ENCODE measurements at places on chromosomes 4 and X. TPM values are rescaled to one million over a fixed set of nuclear protein-coding genes. Genes with fewer than 3 reads are reported as not detected.

- no peak for DNase-seq
Measured at GRCh38 chr4:101604976-101605375, 185.6 kb upstream of the BANK1 start.

DNA sequence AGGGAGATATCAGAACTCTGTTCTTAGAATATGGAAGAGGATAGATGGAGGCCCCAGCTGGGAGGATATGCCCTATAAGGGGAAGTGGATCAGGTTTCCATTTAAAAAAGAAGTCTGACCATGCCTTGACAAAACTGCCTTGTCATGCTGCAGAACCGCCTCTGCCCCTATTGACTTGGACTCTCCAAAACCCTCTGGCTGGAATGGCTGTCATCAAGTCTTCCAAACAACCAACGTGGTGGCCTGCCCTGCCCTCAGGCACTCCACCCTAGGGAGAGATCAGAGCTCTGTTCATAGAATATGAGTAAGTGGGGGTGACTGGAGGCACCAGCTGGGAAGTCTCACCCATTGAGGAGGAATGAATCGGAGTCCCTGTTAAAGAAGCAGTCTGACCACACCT is 114.9 kb downstream of the VSIG4 start:
- no peak for DNase-seq

- no peak for DNase-seq
Measured at GRCh38 chr4:17232566-17233253, 279.2 kb downstream of the QDPR start.

- peak; percentile 70 for DNase-seq
Measured at GRCh38 chr4:967113-968104, 6.0 kb downstream of the DGKQ start.

DNA sequence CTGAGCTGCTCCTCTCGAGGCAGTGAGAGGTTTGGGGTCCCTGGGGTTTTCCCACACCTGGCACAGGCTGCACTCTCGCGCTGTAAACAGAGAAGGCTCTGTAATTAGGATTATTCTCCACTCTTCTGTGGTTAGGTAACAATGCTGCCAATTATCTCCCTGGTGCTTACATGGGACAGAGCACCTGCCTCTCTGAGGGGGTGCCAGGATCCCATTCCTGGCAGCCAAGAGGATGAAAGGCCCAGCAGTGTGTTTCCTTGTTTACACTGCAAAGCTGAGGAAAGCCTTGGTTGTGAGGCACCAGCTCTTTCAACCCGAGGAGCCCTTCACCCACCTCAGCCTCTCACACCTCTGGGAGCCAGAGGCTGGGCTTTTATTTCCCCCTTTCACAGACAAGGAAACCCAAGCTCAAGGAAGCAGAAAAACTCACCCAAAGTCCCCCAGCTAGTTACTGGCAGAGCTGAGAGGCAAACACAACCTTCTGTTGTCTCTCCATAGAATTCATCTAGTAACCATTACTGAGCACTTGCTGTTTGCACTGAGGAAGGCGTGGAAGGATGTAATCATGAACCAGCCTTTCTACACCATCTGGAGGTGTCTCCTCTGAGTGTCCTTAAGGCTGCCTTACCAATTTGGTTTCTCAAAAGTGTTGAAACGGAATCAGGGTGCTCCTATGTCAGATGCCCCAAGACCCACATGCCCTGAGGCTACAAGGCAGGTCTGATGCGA is 39.7 kb upstream of the PROM1 start:
- no peak for DNase-seq

- DNase-seq: no peak
Measured at GRCh38 chrX:39705290-39705689, 392.5 kb downstream of the BCOR start.

GRCh38 chr4:187362937-187363857 is 632.4 kb upstream of the ZFP42 start:
- DNase-seq: no peak

DNA sequence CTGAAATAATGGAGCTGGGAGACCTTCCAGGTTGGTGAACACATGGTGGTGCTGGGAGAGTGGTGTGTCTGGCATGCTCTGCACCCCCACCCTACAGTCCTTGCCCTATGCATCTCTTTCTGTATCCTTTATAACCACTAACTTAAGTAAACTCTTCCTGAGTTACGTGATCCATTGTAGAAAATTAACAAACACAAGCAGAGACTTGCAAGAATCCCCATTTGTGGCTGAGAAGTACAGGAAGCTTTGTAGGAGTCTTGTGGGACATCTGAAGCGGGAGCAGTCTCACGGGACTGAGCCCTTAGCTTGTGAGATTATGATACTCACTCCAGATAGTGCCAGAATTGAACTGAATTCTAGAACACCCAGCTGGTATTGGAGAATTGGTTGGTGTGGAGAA is 14.3 kb upstream of the FAM13A start:
- DNase-seq: no peak

DNA sequence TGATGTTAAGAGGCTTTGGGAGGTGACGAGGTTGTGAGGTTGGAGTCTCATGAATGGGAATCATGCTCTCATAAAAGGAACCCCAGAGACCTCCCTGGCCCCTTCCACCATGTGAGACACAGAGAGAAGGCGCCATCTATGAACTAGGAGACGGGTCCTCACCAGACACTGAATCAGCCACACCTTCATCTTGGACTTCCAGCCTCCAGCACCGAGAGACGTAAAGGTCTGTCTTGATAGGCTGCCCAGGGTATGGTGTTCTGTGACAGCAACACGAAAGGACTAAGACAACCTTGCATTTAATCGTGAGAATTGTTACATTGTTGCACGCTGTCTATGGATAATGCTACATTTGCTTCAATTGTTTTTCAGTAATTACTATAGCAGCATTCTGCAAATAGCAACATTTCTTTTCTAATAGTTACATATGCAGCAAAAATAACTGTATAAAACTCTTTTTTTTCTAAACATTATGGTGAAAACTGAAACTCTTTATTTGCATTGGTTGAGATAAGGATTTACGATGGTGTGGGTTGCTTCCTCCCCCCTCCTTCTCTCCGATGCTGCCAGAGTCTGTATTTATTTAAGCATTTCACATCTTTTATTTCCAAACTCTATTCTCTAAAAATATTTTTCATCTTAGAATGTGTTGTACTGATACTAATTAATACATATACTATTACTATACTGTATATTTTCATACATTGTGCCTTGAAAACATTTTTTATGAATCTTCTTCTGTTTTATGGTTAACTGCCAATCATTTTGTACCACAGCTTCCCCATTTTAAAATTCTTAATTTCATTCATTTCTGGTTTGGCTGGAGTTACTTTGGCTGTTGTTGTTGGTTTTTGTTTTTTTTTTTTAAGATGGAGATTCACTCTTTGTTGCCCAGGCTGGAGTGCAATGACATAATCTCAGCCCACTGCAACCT is 26.4 kb upstream of the AKAP17A start:
- no peak for DNase-seq

DNA sequence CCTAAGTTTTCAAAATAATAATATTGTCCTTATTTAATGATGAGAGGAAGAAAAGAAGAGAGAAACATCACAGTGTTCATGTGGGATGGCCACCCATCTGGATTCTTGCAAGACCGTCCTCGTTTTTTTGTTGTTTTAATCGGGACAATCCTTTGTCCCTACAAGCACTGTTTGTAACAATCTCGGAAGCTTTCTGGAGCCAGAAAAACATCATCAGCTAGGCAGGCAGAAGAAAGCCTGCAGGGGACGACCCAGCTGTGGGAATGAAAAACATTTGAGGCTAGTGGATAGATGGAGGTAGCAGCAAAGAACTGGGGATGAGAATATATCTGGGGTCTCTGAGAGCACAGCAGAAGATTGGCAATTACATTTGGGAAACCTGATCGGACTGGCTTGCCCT is 105.6 kb downstream of the DKK2 start:
- DNase-seq: no peak

GRCh38 chrX:118475903-118476302 is 19.7 kb upstream of the DOCK11 start:
- no peak for DNase-seq

GRCh38 chr4:78885598-78885997 is 53.6 kb downstream of the PAQR3 start:
- DNase-seq: no peak

DNA sequence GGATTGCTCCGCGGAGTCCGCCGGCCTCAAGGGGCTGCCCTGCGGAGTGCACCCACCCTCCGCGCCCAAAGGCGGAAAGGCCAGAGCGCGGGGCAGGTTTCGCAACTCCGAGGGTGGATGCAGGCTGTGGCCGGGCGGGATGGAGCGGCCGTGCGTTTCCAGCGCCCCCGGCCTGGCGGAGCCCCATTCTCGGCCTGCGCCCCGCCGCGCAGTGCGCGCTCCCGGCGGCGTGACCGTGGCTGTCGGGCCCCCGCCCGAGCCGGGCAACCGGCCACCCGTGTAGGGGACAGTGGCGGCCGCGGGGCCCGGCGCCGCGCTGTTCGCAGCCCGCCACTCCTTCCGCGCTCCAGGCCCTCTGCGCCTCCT is 331 bp downstream of the SETD7 start:
- DNase-seq: no peak

- no peak for DNase-seq
Measured at GRCh38 chrX:10231461-10231860, 74.7 kb downstream of the CLCN4 start.

- DNase-seq: no peak
Measured at GRCh38 chr4:98745366-98745765, 87.0 kb upstream of the TSPAN5 start.

DNA sequence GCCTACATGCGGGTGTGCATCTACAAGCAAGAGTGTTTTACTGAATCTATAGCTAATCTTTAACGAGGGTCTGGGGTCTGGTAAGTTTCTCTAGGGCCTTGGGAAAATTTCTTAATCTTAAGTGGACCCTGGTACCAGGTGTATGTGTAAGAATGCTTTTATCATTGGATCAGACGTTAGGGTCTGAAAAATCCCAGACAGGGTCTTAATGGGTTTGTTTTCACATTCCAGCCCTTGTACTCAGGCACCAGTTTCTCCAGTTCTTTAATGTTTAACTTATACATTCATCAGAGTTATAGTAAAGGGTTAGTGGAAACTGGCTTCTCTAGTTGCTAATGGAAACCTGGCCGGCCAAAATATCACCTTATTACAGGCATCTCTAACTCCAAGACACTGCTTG is 11.6 kb downstream of the MAGEB16 start:
- DNase-seq: peak; percentile 59

- DNase-seq: no peak
Measured at GRCh38 chr4:172662113-172662512, 506.5 kb upstream of the GALNT7 start.

- DNase-seq: no peak
Measured at GRCh38 chr4:55378617-55379467, 16.9 kb upstream of the TMEM165 start.

DNA sequence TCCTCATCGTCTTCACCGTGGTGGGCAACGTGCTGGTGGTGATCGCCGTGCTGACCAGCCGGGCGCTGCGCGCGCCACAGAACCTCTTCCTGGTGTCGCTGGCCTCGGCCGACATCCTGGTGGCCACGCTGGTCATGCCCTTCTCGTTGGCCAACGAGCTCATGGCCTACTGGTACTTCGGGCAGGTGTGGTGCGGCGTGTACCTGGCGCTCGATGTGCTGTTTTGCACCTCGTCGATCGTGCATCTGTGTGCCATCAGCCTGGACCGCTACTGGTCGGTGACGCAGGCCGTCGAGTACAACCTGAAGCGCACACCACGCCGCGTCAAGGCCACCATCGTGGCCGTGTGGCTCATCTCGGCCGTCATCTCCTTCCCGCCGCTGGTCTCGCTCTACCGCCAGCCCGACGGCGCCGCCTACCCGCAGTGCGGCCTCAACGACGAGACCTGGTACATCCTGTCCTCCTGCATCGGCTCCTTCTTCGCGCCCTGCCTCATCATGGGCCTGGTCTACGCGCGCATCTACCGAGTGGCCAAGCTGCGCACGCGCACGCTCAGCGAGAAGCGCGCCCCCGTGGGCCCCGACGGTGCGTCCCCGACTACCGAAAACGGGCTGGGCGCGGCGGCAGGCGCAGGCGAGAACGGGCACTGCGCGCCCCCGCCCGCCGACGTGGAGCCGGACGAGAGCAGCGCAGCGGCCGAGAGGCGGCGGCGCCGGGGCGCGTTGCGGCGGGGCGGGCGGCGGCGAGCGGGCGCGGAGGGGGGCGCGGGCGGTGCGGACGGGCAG is 792 bp downstream of the ADRA2C start:
- DNase-seq: no peak

- no peak for DNase-seq
Measured at GRCh38 chr4:184335520-184335919, 117.8 kb upstream of the ENPP6 start.

Gene F8A2
- total RNA-seq: not detected

Gene AKAP14
- total RNA-seq: not detected

Gene TMEM154
- 11.0 TPM for total RNA-seq

Gene TRIML1
- not detected for total RNA-seq

Gene LDOC1
- 49.0 TPM for total RNA-seq

Gene XAGE1A
- total RNA-seq: not detected

Gene MAGEC1
- total RNA-seq: not detected

Gene RPA4
- total RNA-seq: 0.57 TPM

Gene GPR82
- total RNA-seq: 0.98 TPM

Gene RIPPLY1
- 0.50 TPM for total RNA-seq

Gene ATP2B3
- total RNA-seq: not detected

Gene CTAG2
- 0.28 TPM for total RNA-seq

Gene SCRG1
- 1.6 TPM for total RNA-seq

Data from kidney (tissue), 22 donors.